ENCODE measurements at places on chromosomes 3 and 15. TPM values are rescaled to one million over a fixed set of nuclear protein-coding genes. Genes with fewer than 3 reads are reported as not detected.

GRCh38 chr3:5473471-5473870 is 286.0 kb downstream of the EDEM1 start:
- DNase-seq, result no peak

Gene ATP13A5
- total RNA-seq, result not detected

DNA sequence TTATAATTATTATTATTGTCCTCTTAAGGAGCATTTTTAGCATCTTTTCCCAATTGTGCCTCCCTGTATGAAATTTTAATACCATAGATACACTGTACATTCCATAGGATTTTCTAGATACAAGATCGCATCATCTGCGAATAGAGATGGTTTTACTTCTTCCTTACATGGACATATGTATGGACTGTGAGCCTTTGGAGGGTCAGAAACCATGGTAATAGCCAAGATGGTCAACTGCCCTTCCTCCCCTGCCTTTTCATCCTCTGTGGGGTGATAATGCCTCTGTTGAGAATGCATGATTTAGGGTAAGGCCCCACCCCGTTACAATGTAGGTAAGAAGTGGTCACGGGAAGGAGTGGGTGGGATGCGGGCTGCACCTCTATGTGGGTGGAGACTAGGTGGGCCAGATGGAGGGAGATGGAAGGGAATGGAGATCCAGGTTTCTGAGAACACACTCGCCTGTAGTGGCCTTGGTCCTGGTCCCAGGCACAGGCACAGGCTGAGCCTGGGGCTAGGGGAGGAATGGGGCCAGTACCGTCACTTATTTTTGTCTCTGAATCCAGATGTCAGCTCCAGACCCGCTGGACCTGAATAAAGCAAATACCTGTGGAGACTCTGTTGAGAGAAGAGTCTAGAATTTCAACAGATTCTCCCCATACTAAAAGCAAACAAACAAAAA is 31.7 kb downstream of the GOLGA6A start:
- DNase-seq, result no peak

Gene AMOTL2
- total RNA-seq, result 145 TPM

GRCh38 chr15:41557673-41558399 is 1.2 kb upstream of the TYRO3 start:
- DNase-seq, result peak; percentile 82

GRCh38 chr15:50916400-50916799 is 7.9 kb downstream of the AP4E1 start:
- no peak for DNase-seq

DNA sequence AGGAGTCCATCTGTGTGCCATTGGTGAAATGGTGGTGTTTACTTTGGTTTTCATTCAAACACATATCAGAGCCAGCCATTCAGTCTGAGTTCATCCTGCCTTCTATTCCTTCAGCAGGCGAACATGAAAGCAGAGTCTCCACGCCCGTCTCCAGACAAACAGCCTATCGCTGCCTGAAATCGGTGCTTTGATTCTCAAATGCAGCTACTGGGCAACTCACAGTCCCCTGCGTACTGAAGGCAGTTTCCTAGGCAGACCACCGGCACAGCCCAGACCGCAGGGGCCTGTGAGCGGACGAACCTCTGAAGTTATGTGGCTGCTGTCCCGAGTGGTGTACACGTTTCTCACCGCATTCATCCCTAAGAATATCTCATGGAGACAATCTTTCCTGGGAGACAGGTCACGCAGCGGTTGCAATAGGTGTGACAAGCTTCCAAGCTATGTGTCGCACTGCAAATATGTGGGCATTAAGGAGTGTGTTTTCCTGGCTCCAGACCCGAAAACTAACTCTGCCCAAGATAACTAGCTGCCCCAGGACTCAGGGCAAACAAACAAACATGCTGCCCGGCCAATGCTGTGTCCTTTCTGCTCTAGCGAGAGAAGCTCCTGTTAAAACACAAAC is 16.9 kb upstream of the RYR3 start:
- DNase-seq, result peak; percentile 75

Gene FAM107A
- 10.7 TPM for total RNA-seq

DNA sequence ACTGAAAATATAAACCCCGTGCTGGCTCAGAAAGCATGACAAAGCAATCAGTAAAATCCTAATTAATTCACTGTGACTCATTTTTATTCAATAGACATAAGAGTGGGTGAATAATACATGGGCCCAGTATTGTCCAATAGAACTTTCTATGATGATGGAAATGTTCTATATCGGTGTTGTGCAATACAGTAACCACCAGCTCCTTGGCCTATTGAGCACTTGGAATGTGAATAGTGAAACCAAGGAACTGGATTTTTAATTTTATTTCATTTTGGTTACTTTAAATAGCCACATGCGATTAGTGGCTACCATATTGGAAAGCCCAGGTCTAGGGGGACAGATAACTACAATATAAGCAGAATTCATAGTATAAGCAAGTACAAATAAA is 69.8 kb upstream of the PPP2R3A start:
- DNase-seq, result no peak

Gene TFRC
- total RNA-seq, result 69.6 TPM

Gene CAMK2N2
- not detected for total RNA-seq

DNA sequence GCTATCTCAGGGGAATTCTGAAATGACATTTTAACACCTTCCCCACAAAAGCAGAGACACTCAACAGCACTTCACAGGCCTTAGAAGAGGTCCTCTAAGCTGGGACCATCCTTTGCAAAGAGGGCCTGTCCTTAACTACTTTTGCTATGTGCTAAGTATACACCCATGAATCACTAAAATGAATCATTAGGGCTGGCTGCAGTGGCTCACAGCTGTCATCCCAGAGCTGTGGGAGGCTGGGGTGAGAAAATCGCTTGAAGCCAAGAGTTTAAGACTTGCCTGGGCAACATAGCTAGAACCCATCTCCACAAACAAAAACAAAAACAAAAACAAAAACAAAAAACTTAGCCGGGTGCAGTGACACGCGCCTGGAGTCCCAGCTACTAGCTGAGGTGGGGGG is 53.9 kb upstream of the MELTF start:
- no peak for DNase-seq

GRCh38 chr3:129367821-129368220 is 60.6 kb downstream of the EFCAB12 start:
- no peak for DNase-seq

- DNase-seq, result no peak
These were observed 41.1 kb upstream of the UBE2E2 start for GRCh38 chr3:23161896-23162570.

DNA sequence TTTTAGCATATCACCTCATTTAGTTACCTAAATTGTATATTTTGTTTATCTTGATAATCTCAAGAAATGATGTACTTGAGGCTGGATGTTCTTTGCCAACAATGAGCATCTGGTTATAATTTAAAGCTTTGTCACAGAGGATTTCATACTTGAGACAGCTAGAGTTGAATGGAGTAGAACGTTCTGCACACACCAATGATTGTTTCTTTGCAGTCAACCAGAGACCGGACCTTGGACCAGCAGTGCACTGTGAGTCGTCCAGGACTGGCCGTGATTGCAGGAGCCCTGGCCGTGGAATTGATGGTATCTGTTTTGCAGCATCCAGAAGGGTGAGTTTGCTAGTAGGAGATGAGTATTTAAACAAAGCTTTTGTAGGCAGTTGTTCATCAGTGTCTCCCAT is 90.4 kb downstream of the ATG7 start:
- no peak for DNase-seq

DNA sequence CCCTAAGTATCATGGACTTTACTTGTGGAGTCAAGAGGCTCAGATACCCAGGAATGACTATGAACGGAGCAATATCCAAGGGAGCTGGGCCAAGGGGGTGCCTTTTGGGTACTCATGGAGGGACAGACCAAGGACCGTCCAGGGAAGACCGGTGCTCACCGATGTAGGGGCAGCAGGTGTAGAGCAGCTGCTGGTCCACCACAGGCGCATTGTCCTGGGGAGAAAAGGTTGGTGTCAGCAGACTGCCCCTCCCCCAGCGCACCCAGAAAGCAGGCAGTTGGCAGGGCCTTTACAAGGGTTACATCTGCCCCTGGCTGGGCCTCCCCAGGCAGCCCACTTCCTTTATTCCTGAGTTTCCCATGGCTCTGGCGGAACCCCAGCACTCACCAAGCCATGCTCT is 7.5 kb downstream of the CDAN1 start:
- no peak for DNase-seq

Gene FBN1
- total RNA-seq, result 88.1 TPM

DNA sequence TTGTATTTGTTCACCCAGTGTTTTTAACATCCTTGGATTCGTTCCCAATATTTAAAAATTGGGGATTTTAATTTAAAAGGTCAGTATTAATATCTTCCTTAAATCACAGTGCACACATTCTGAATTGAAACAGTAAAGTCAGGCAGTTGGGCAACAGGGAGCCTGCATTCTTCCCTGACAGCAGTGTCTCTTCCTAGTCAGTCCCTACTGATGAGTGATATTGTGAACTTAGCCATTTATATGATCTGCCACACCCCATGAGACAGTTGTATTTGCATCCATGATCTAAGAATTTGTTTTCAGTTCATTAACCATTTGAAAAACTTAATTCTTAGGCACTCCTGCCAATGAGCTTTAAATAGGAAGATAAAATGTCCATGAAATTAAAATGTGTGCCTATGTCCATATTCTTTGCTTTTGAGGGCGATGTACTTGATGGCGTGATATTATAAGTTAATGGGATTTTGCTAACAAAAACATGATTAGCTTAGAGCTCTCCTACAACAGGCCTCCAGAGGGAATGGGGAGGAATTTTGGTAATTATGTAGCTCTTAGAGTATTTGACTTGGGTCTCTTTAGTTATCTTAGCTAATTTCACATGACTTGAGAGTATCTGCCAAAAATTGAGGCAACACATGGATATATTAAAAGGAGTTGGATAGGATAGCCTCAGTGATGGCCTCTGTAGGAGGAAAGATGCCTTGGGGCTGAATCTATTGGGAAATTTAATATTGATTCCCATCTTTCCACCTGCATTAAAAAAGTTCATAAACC is 219.3 kb downstream of the PTPRG start:
- DNase-seq, result no peak

GRCh38 chr3:44339181-44340057 is 853 bp downstream of the TCAIM start:
- DNase-seq, result peak; percentile 35

GRCh38 chr15:50267577-50267976 is 2.1 kb upstream of the HDC start:
- no peak for DNase-seq

DNA sequence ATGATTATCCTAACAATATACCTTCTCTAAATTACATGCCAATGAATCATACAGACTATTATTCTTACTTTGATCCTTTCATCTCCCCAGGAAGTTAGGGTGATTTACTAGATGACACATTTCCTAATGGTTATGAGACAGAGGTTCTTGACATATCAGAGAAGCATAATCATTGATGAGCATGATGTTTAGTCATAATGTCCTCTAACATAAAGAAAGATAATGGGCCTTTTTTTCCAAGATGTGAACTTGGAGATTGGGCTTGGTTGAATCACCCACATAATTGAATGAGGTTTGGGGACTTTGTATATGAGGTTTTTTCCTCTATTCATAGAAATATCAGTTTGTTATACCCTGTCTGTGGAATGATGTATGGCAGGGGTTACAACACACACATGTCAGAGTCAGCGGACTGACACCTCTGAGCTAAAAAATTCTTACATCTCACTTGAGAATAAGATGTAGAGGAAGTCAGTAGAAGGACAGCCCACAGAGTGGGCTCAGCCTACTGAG is 69.7 kb upstream of the DCBLD2 start:
- DNase-seq, result peak; percentile 88

Gene EPHB1
- total RNA-seq, result 2.5 TPM

Gene CD276
- 85.6 TPM for total RNA-seq

Gene TMC3
- total RNA-seq, result not detected

GRCh38 chr3:149967086-149967685 is 3.5 kb downstream of the PFN2 start:
- peak; percentile 54 for DNase-seq

Gene GOLGA6A
- not detected for total RNA-seq

DNA sequence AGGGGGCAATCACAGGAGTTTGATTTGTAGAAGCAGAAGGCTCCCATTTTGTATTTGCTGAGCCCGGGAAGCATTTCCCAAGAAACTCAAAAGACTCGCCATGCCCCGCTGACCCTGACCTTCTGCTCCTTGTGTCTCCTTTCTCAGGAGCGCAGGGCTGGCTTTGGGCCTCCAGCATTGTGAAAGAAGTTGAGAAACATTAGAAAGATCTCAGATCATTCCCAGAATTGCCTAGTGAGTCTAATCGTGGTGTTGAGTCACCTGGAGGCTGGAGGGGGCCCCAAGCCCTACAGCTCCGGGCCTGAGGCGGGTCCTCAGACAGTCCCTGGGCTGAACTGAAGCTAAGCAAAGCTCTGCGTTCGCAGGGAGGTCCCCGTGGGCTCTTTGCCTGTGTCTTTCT is 10.9 kb upstream of the PIGZ start:
- no peak for DNase-seq

- no peak for DNase-seq
These were observed 30.5 kb downstream of the ITGB5 start for GRCh38 chr3:124856677-124857076.

Gene DUOXA2
- not detected for total RNA-seq

Gene FSIP1
- 1.1 TPM for total RNA-seq

Gene PRSS50
- total RNA-seq, result not detected

- no peak for DNase-seq
These were observed 87.8 kb downstream of the C3orf85 start for GRCh38 chr3:109224333-109224732.

- no peak for DNase-seq
These were observed 159.9 kb downstream of the APBA2 start for GRCh38 chr15:29045717-29046116.

Gene POPDC2
- total RNA-seq, result not detected

GRCh38 chr3:119681279-119681678 is 4.1 kb upstream of the COX17 start:
- DNase-seq, result peak; percentile 48

DNA sequence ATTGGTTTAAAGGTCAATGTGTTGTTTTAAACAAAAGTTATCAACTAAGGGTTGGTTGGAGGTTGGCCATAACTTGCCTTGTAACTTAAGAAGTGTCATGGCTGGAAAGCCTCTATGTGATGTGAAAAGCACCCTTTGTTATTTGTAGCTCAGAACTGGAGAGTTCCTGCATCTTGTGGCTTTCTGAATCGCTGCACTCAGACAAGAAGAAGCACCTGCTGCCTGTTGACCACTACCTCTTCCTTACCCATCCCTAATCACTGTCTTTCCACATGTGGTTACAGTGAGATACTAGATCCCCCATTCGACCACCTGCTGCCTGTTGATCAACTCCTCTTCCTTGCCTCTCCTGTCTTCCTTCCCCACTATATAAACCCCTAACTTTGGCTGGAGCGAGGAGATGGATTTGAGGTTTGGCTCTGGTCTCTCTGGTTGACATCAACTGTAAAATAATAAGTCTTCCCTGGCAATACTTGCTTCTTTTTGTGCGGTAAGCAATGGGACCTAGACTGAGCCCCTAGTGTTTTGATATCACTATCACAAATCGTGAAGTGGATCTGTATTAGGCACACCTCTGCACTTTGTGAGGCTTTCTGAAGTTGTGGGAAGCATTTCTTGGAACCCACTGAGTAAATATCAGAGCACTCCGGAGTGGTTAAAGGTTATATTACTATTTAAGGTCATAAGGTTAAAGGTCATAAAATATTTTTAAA is 13.8 kb downstream of the RPL39L start:
- no peak for DNase-seq

DNA sequence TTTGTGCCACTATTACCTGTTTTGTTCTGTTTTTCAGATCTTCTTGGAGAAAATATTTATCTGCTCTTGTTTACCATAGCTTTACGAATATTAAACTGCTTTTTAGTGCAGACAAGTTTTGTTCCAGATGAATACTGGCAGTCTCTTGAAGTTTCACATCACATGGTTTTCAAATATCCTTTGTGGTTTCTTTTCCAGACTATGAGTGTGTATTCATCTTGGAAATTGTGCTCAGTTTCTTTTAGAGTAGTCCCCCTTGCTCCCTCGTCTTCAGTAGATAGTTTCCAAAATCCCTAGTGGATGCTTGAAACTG is 1.2 kb downstream of the PIGB start:
- DNase-seq, result peak; percentile 4

Gene BCL2A1
- not detected for total RNA-seq
